ENCODE measurements at places on chromosomes 7 and 10. TPM values are rescaled to one million over a fixed set of nuclear protein-coding genes. Genes with fewer than 3 reads are reported as not detected.

- DNase-seq: no peak
These were observed 78.2 kb upstream of the IFRD1 start for GRCh38 chr7:112372101-112372500.

- DNase-seq: peak; percentile 72
These were observed 1.3 kb downstream of the VSIR start for GRCh38 chr10:71771821-71772617.

GRCh38 chr10:73908853-73909539, 1.9 kb upstream of the PLAU start:
- peak; percentile 87 for DNase-seq

GRCh38 chr7:147279514-147279913, 1162.9 kb downstream of the CNTNAP2 start:
- DNase-seq: no peak

- no peak for DNase-seq
These were observed 10.4 kb downstream of the RAPGEF5 start for GRCh38 chr7:22346383-22347107.

Gene C10orf90
- total RNA-seq: not detected

Gene ANXA8L1
- total RNA-seq: not detected
